Activated T-cell treated with anti-CD3 and anti-CD28 coated beads, Interleukin-2, amount 50 U/mL, for 72 hours (primary cell): ENCODE measurements at places on chromosomes 12 and 14. TPM values are rescaled to one million over a fixed set of nuclear protein-coding genes. Genes with fewer than 3 reads are reported as not detected.

GRCh38 chr14:41604721-41605531 is 1.8 kb upstream of the LRFN5 start:
- DNase-seq, result no peak

DNA sequence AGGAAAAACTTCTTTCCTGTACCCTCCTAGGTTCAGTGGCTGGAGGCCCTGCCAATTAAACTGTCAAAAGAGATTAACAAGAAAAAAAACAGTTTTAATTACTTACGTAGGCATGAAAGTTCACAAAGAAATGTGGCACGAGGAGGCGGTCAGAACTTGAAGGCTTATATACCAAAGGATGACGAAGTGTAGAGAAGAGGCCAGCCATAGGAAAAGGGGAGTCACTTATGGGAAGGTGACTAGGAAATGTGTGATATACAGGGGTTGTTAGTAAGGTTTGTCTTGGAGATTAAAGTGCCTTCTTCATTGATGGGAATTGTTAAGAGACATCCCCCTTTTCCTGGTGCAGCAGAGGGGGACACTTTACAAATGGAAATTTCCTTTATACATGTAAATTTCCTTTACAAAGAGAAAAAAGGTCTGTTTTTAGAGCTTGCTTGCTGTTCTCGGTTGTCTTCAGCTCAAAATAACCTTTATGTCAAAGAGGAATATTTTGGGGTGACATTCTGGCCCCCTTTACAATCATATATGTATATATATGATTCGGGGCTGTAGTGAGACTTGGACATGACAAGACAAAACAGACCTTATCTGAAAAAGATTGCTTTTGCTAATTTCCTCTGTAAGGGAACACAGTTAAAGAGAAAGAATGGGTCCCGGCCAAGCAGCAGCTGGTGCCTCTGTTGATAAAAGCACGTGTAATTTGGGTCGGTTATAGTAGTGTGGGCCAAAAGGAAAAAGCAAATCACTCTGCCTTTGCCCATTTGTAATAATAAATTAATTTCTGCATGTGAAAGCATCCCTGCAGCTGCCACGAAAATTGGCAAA is 38.6 kb downstream of the SYNE2 start:
- no peak for DNase-seq

Gene OTX2
- total RNA-seq, result not detected

Gene GON7
- total RNA-seq, result 22.3 TPM
